ENCODE measurements at places on chromosomes 11 and 22.

DNA sequence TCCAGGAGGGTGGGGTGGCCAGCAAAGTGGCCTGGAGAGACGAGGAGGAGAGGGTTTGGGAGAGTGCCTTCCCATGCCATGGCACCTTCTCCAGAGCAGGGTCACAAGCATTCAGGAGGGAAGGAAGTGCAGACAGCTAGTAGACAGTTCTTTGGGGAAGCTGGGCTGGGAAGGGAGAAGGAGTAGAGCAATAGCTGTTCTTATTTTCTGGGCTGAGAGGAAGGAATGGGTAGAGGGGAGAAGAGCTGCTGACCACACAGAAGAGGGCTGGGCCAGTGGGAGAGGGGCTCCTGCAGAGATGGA lies 14.8 kb upstream of the PICK1 start:
- DNase-seq: no peak

GRCh38 chr11:117143390-117143789 lies 697 bp upstream of the PAFAH1B2 start:
- DNase-seq: no peak

DNA sequence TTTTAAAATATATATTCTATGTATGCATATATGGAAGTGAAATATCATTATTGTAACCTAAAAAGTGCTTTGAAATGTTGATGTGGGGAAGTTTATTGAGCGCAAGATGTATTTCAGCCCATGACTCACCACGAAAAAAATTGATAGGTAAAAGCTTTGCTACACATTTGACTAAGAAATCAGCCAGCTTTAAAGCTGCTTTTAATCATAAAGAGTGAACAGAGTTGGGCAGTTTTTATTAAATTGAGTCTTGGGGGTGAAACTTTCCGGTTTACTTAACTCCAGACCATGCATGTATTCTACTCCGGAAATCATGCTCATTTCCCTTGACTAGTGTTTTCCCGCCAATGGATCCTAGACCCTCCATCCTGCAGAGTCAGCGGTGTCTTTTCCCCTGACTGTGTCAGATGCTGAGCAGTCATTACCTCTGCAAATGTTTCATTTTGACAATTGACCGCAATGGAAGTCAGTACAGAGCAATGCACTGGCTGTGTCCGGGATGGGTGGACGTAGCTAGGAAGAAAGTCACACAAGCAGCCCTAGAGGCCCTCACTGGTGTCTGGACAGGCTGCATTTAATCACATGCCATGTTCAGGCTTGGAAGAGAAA lies 47.2 kb upstream of the MPEG1 start:
- no peak for DNase-seq

DNA sequence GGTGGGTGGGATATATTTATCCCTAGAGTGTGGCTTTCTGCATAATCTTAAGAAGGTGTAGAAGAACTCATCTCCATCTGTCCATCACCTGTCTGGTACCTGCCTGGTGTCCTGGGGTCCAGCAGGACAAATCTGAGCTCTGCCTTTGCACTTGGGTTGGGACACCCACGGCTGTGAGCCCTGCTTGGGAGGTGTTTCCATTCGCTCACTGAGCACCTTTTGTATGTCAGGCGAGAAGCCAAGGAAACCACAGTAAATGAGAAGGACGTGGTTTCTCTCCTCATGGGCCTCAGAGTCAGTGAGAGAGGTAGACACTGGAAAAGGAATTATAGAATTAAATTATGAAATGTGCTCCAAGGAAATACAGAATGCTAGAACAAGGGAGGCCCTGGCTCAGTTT lies 555.9 kb downstream of the MIAT start:
- DNase-seq: no peak

DNA sequence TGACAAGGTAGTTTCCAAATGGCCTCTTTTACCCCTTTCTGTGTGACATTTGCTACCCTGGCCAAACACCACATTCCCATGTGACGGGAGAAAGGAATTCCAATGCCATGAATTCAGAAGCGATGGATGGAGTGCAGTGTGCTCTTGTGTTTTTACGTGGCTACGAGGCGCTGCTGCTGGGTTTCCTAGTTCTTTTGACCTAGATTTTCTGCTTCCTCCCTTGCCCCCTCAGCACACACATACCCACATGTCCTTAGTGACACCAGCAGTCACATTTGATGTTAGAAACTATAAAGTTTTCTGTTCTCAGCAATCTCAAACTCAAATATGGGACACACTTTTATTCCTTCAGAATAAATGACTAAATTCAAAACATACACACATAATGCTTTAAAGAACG lies 7.8 kb upstream of the TMA7B start:
- DNase-seq: no peak

DNA sequence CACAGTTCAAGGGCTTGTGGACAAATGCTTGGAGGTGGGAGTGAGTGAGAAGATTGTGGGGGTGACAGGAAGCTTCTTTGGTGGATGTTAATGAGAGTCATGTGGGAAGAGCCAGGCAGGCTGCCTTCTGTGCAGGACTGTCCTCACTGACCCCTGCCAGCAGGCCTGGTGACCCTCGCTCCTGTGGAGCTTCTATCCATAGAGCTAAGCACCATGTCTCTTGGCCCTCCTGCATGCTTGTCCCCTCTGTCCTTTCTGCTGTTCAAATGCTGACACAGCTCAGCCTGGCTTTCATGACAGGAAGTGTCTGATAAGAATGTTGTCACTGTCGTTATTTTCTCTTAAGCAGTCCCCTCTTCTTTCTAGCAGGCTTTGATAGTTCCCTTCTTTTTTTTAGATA lies 37.6 kb downstream of the NAT10 start:
- no peak for DNase-seq

DNA sequence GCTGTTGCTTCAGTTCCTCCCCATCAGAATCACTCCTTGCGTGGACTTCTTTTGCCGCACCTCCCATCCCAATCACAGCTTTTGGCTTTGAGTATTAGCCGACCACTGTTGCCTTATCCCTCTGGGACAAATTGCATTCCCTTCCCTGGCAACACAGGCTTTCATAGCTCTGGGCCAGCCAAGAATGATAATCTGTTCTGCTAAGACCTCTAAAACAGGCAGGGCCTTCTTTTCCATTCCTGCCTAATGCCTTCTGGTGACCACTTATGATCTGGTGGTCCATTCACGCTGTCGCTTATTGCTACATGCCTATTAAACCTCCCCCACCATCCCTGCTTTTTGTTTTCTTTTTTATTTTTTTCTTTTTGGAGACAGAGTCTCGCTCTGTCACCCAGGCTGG lies 9.6 kb downstream of the SEC14L2 start:
- DNase-seq: no peak

DNA sequence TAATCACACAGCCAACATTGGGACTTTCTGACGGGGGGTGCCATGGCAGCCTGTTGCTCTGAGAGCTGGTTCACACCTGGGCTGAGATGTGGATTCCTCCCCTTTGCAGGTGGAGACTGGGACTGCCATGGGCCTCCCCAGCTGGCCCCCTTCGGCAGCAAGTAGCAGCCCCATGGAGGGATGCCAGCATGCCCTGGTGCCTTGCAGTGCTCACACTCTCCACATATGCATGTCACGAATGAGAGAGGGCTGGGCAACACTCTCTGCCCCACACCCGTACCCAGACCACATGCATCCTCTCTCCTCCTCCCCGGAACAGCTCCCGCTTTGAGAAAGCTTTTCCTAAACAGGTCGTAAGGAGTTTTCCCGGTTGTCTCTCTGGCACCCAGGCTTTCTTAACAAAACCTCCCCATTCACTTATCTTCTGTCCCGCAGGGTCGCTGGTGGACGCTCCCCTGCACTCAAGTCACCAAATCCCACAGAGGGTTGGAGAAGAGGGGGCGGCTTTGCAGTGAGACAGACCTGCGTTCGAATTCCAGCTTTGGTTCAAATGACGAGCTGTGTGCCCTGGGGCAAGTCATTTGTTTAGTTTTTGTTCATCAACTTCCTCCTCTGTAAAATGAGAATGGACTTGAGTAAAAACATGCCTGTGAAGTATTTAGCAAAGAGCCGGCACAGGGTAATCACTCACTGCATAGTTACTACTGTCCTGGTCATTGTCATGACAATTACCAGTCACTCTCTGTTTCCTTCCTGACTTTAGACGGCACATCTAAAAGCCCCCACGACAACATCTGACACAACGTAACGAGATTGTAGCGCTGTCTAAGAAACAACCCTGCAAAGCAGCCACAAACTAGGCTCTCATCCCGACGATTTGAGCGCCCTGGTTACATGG lies 231.3 kb upstream of the B3GAT1 start:
- no peak for DNase-seq

- no peak for DNase-seq
These were observed 20.7 kb upstream of the CDC42EP2 start for GRCh38 chr11:65293909-65294381.

DNA sequence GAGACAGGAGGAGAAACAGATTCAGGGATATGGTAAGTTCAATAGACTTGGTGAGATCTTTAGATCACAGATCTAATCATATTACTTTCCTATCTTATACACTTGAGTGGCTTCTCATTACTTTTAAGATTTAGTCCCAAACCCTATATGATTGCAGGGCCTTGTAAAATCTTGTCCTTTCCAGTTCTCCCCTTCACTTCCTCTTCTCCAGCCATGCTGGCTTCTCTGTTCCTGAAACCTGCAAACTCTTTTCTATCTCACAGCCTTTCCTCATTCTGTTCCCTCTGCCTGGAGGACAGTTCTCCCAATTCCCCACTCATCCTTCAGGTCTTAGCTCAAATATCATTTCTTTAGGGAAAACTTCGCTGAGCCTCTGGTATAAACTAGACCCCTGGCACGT lies 65.9 kb upstream of the BIRC3 start:
- DNase-seq: no peak

- no peak for DNase-seq
These were observed 9.9 kb upstream of the SEC14L3 start for GRCh38 chr22:30481711-30482110.

DNA sequence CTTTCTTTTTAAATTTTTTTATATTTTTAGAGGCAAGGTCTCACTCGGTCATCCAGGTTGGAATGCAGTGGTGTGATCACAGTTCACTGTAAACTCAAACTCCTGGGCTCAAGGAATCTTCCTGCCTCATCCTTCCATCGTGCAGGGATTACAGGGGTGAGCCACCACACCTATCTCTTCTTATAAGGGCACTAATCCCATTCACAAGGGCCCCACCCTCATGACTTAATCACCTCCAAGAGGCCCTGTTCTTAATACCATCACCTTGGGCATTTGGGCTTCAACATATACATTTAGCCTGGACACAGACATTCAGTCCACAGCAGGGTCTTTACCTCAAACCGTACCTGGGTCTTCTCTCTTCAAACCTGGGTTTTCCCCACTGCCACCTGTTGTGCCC lies 4.5 kb upstream of the GTSE1 start:
- DNase-seq: no peak

- no peak for DNase-seq
These were observed 13.9 kb downstream of the NEAT1 start for GRCh38 chr11:65436412-65437032.

DNA sequence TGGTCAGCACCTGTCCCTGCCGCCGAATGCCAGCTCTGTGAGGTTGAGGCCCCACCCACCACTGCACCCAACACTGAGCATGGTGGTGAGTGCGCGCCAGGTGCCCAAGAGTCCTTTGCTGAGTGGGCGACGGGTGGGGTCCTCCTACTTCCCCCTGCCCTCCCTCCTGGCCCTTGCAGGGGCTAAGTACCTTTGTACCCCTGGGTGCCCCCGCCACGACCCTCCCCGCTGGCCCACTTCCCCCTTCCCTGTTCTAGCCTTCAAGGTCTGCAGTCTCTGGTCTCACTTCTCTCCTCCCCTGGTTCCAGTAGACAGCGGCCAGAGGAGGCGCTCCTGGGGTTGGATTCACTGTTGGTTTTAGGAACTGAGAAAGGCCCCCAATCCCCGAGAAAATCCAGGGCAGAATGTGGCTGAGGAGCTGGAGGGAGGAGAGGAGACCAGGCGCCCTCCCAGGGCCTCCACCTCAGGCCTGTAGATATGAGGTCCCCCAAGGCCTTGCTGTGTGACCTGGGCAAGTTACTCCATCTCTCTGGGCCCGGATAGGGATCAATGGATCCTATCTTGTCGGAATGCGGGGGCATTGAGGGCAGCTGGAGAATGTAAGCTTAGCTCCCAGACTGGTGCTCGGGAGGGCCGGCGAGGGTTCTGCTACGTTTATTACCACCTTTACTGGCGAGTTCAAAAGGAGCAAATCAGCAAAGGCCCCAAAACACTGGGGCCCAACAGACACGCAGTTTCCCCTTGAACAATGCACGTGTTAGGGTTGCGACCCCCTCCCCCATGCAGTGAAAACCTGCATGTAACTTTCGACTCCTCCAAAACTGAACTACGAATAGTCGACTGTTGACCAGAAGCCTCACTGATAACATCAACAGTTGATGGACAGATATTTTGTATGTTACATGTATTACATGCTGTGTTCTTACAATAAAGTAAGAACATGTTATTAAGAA lies 31.9 kb upstream of the SMIM38 start:
- no peak for DNase-seq

GRCh38 chr11:65424205-65425104 lies 1.9 kb downstream of the NEAT1 start:
- DNase-seq: no peak

DNA sequence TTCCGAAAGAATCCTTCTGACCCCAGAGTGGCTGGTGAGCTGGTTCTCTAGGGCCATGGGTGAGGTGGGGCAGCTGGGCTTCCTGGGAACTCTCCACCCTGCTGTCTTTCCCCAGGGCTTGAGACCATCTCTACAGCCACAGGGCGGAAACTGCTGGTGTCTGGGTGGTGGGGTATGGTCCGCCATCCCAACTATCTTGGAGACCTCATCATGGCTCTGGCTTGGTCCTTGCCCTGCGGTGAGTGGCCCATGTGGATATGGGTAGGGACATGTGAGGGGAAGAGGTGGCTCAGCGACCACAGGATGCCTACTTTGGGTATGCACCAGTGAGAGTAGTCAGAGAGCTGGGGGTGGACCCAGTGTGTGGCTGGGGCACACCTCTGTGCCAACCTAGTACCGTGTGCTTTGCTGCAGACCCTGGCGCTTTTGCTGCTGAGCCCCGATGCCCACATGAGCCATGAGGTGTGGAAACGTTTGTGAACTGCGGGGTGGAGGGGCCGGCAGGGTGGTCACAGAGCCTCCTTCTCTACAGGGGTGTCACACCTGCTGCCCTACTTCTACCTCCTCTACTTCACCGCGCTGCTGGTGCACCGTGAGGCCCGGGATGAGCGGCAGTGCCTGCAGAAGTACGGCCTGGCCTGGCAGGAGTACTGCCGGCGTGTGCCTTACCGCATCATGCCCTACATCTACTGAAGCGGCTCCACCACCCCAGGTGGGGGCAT lies 2.0 kb downstream of the ZNHIT2 start:
- no peak for DNase-seq

- no peak for DNase-seq
These were observed 27.7 kb upstream of the TP53I11 start for GRCh38 chr11:44978274-44978960.

- no peak for DNase-seq
These were observed 294 bp upstream of the MTMR3 start for GRCh38 chr22:29882716-29883044.

- no peak for DNase-seq
These were observed 2.8 kb downstream of the EHD1 start for GRCh38 chr11:64875369-64876228.

DNA sequence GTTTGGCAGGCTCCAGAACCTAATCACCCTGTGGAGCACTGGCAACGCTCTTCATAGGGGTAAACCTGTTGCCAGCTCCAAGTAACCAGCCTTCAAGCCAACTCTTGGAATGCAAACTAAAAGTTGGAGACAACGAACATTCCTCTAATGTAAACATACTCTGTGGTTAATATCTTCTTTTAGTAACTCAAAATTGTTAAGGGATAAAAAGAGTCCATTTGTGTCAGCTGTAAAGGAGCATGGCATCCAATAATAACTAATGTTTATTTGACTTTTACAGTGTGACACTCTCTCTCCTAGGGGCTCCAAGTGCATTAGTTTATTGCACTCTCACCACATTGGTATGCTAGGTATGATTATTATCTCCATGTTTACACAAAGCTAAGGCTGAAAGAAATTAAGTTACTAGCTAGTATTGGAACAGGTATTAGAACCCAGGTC lies 31.0 kb upstream of the AMOTL1 start:
- DNase-seq: no peak

Measured in NCI-H1436 treated with DMSO at 0.1 percent for 48 hours (cell line).